ENCODE measurements at places on chromosomes 12 and 14. TPM values are rescaled to one million over a fixed set of nuclear protein-coding genes. Genes with fewer than 3 reads are reported as not detected.
A peak's percentile ranks its signal among the peaks of the same experiment; 100 is the strongest.

The ESPL1 gene
- 83.7 TPM for total RNA-seq

The TMCC3 gene
- 32.6 TPM for total RNA-seq

The HOXC6 gene
- total RNA-seq, result 1.7 TPM

The CMA1 gene
- total RNA-seq, result not detected

The CRIP1 gene
- 41.0 TPM for total RNA-seq

The SMAGP gene
- 23.1 TPM for total RNA-seq

The BMAL2 gene
- total RNA-seq, result 14.0 TPM

GRCh38 chr14:35480119-35480769, 53.7 kb upstream of the INSM2 start:
- no peak overlapping the region for H3K27ac ChIP-seq
- no peaks in the 10 kb centered on the region for H3K36me3 ChIP-seq
- no peak for DNase-seq
- H3K4me1 ChIP-seq, result no peaks in the 10 kb centered on the region
- no peaks in the 10 kb centered on the region for H3K27me3 ChIP-seq
- no peak overlapping the region for H3K4me3 ChIP-seq

- H3K27ac ChIP-seq, result no peak overlapping the region
- H3K4me1 ChIP-seq, result no peaks in the 10 kb centered on the region
- no peaks in the 10 kb centered on the region for H3K36me3 ChIP-seq
These were observed 41.3 kb upstream of the ARID2 start for GRCh38 chr12:45688183-45688582.

GRCh38 chr12:31773223-31773750, 44.5 kb upstream of the AMN1 start:
- no peaks in the 10 kb centered on the region for H3K36me3 ChIP-seq
- H3K27me3 ChIP-seq, result no peaks in the 10 kb centered on the region
- H3K4me1 ChIP-seq, result no peaks in the 10 kb centered on the region
- no peak overlapping the region for H3K27ac ChIP-seq

GRCh38 chr14:91848504-91849001, 18.8 kb downstream of the TC2N start:
- H3K27ac ChIP-seq, result no peak overlapping the region
- no peaks in the 10 kb centered on the region for H3K4me1 ChIP-seq
- H3K36me3 ChIP-seq, result no peaks in the 10 kb centered on the region
- no peak overlapping the region for H3K4me3 ChIP-seq
- H3K27me3 ChIP-seq, result no peaks in the 10 kb centered on the region

DNA sequence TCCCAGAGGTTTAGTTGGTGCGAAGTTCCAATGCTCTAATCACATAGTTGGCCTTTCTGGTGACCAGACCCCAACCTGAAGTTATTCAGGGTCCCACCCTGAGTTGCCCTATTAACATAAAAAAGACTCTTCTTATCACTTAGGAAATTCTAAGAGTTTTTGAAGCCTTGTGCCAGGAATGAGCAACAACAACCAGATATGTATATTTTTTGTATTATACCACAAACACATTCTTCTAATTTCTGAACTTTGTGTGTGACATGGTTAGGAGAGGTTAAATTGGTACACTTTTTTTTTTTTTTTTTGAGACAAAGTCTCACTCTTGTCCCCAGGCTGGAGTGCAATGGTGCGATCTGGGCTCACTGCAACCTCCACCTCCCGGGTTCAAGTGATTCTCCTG, 320.4 kb upstream of the PDE3A start:
- H3K4me1 ChIP-seq, result no peaks in the 10 kb centered on the region
- no peaks in the 10 kb centered on the region for H3K36me3 ChIP-seq
- H3K4me3 ChIP-seq, result no peak overlapping the region
- H3K27me3 ChIP-seq, result no peaks in the 10 kb centered on the region

DNA sequence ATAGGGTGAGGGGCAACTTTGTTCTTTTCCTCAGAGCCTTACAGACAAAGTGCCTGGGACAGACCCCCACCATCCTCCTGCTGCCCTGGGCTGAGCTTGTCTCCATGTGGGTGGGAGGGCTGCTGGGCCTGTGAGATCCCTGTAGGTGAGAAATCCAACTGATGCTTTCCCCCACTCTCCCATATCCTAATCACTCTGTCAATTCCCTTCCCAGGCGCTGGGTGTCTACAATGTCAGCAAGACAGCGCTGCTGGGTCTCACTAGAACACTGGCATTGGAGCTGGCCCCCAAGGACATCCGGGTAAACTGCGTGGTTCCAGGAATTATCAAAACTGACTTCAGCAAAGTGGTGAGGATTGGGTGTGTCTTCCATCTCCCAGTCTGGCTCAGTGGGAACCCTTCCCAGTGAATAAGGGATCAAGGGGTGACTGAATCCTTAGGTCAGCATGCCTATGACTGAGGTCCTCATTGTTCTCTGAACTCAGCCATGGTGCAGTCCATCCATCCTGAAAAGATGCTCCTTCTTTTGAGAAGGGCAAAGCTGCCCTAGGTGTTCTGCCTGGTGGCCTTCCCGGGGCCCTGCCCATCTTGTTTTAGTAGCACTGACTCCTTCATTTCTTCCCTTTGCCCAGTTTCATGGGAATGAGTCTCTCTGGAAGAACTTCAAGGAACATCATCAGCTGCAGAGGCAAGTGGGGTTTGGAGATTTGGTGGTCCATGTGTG, 8.2 kb downstream of the DHRS2 start:
- H3K27ac ChIP-seq, result no peak overlapping the region
- H3K4me1 ChIP-seq, result no peaks in the 10 kb centered on the region
- no peak for DNase-seq
- H3K27me3 ChIP-seq, result no peaks in the 10 kb centered on the region

DNA sequence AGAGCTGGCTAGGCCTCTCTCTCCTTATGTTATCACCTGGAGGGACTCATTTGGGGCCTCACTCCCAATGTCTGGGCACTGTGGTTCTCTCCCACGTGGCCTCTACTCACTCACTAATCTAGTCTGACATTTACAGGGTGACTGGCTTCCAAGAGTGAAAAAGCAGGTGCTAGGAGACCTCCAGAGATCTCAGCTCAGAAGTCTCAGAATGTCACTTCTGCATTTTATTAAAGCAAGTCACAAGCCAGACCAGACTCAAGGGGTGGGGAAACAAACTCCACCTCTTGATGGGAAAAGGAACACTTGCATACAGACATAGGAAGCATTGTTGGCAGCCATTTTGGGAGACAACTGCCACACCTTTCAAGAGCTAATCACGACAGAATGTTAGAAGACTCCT, 175.9 kb downstream of the MON2 start:
- H3K27ac ChIP-seq, result no peak overlapping the region
- H3K36me3 ChIP-seq, result no peaks in the 10 kb centered on the region

GRCh38 chr12:124316257-124316900, 21.5 kb downstream of the RFLNA start:
- H3K27ac ChIP-seq, result no peak overlapping the region
- H3K4me1 ChIP-seq, result no peaks in the 10 kb centered on the region

- no peaks in the 10 kb centered on the region for H3K36me3 ChIP-seq
- DNase-seq, result no peak
- H3K27ac ChIP-seq, result no peak overlapping the region
- no peaks in the 10 kb centered on the region for H3K27me3 ChIP-seq
These were observed 25.3 kb downstream of the AK7 start for GRCh38 chr14:96417254-96417653.

- no peak overlapping the region for H3K4me3 ChIP-seq
- H3K36me3 ChIP-seq, result no peaks in the 10 kb centered on the region
- H3K27me3 ChIP-seq, result no peaks in the 10 kb centered on the region
- no peak overlapping the region for H3K27ac ChIP-seq
- no peaks in the 10 kb centered on the region for H3K4me1 ChIP-seq
These were observed 3.8 kb downstream of the NDRG2 start for GRCh38 chr14:21020977-21021545.

DNA sequence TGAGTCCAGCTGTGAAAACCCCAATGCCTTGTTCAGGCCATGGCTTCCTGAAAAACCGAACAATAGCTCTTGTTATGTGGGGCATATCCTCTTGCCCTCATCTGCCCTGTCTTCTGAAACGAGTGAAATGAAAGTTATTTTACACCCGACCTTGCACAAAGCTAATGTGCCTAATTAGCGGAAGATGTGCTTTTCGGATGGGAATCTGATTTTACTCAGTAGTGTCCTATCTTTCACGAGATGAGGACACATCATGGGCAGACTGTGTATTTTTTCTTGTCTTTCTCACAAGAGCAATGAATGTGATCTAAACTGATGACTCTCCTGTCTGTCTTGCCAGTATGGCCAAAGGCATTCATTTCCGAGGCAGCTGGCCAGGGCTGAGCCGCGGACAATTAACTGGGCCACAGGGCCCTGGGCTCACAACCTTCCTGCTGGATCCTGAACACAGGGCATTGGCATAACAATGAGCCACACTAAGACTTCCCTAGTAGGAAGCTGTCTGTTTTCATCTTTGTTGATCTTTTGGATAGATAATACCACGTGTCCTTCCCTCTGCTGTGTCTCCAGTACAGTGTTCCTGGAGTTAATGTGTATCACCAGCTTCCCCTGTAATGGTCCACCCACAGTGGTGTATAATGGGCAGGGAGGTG, 86.0 kb upstream of the HIF1A start:
- peak overlapping the region; percentile 14 for H3K27ac ChIP-seq
- no peaks in the 10 kb centered on the region for H3K36me3 ChIP-seq
- no peaks in the 10 kb centered on the region for H3K27me3 ChIP-seq
- no peak overlapping the region for H3K4me3 ChIP-seq
- no peak for DNase-seq

DNA sequence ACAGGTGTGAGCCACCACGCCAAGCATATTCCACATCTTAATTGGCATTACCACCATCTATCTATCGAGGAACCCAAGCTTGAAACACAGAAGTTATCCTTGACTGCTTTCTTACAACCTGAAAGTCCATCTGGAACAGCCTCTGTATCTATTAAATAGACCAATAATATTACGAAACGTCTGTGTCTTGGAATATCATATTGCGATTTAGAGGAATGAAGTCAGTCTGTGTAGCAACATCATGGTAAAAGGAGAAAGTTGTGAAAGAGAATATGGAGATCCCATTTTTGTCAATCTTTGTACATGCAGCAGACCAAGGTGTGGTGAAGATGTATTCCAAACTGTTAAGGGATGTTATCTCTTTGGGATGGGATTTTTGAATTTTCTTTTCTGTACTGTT, 25.8 kb upstream of the MAX start:
- no peak overlapping the region for H3K27ac ChIP-seq
- H3K36me3 ChIP-seq, result no peaks in the 10 kb centered on the region
- no peaks in the 10 kb centered on the region for H3K27me3 ChIP-seq

- peak overlapping the region; percentile 42 for H3K4me3 ChIP-seq
- no peak for DNase-seq
- no peaks in the 10 kb centered on the region for H3K36me3 ChIP-seq
- H3K27me3 ChIP-seq, result no peaks in the 10 kb centered on the region
These were observed 438 bp upstream of the EGLN3 start for GRCh38 chr14:33951183-33951840.

- H3K4me1 ChIP-seq, result no peaks in the 10 kb centered on the region
- H3K4me3 ChIP-seq, result no peak overlapping the region
- H3K27me3 ChIP-seq, result no peaks in the 10 kb centered on the region
- DNase-seq, result no peak
- H3K36me3 ChIP-seq, result no peaks in the 10 kb centered on the region
- H3K27ac ChIP-seq, result no peak overlapping the region
These were observed 43.9 kb upstream of the RASSF8 start for GRCh38 chr12:25914551-25914950.

- peaks cover 7% of the 10 kb centered on the region for H3K4me1 ChIP-seq
- peak overlapping the region; percentile 85 for H3K27ac ChIP-seq
- no peaks in the 10 kb centered on the region for H3K27me3 ChIP-seq
- no peaks in the 10 kb centered on the region for H3K36me3 ChIP-seq
- H3K4me3 ChIP-seq, result peak overlapping the region; percentile 64
These were observed 1.8 kb upstream of the PHLDA1 start for GRCh38 chr12:76033081-76034011.

GRCh38 chr14:93834699-93835371, 46.5 kb upstream of the PRIMA1 start:
- H3K4me3 ChIP-seq, result no peak overlapping the region
- DNase-seq, result no peak
- H3K4me1 ChIP-seq, result no peaks in the 10 kb centered on the region
- no peaks in the 10 kb centered on the region for H3K27me3 ChIP-seq
- no peak overlapping the region for H3K27ac ChIP-seq
- no peaks in the 10 kb centered on the region for H3K36me3 ChIP-seq

- no peak for DNase-seq
- no peak overlapping the region for H3K4me3 ChIP-seq
- H3K4me1 ChIP-seq, result peaks cover 16% of the 10 kb centered on the region
- no peaks in the 10 kb centered on the region for H3K36me3 ChIP-seq
These were observed 14.8 kb downstream of the ZBTB39 start for GRCh38 chr12:56991319-56992246.

- no peak overlapping the region for H3K27ac ChIP-seq
- no peaks in the 10 kb centered on the region for H3K4me1 ChIP-seq
- H3K4me3 ChIP-seq, result no peak overlapping the region
- H3K27me3 ChIP-seq, result peaks cover 4% of the 10 kb centered on the region
These were observed 3.8 kb upstream of the ASIC1 start for GRCh38 chr12:50053583-50053982.

DNA sequence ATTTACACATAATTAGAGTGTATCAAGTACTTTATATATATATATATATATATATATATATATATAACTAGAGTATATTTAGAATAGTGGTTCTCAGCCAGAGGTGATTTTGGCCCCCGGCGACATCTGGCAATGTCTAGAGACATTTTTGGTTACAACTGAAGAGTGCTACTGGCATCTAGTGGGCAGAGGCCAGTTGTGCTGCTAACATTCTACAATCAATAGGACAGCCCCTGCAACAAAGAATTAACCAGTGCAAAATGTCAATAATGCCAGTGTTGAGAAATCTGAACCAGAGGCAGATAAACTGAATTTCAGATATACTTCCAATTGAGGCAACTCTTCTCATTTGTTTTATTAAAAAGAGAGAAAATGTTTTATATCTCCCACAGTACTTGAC, 8.9 kb downstream of the GTF2A1 start:
- no peak overlapping the region for H3K27ac ChIP-seq
- no peaks in the 10 kb centered on the region for H3K4me1 ChIP-seq

- no peaks in the 10 kb centered on the region for H3K4me1 ChIP-seq
- no peak overlapping the region for H3K4me3 ChIP-seq
- H3K36me3 ChIP-seq, result no peaks in the 10 kb centered on the region
These were observed 21.3 kb upstream of the RIN3 start for GRCh38 chr14:92492258-92492657.

- peak overlapping the region; percentile 7 for H3K27ac ChIP-seq
- no peak overlapping the region for H3K4me3 ChIP-seq
- DNase-seq, result no peak
- no peaks in the 10 kb centered on the region for H3K27me3 ChIP-seq
- H3K36me3 ChIP-seq, result no peaks in the 10 kb centered on the region
These were observed 72.7 kb downstream of the SPTB start for GRCh38 chr14:64806862-64807495.

DNA sequence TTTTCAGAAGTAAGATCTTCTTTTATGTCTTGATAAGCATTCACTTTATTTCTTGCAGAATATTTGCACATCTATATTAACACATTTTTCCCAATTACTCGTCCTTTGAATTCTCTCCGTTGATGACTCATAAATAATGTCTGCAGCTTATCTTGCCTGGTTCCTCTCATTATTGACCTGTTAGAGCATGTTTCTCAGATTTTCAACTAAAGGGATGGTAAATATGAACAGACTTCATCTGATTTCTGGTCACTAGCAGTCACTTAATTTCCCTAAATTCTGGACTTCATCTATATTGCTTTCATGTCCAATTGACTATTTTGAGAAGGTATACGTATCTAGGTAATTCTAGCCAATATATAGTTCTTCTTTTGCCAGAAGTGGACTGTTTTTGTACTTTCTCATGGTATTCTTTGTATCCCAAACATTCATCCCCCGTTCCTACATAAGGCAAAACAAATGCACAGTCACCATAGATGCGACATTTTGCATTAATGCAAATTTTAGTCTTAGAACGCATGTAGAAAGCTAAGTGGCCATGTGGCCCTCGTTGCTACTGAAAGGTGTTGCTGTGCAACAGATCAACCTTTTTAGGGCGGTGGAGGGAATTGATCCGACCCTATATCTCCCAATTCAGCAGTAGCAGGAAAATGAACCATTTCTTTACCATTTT, 6.2 kb downstream of the PIK3C2G start:
- H3K27ac ChIP-seq, result no peak overlapping the region
- no peaks in the 10 kb centered on the region for H3K4me1 ChIP-seq
- H3K4me3 ChIP-seq, result no peak overlapping the region
- H3K36me3 ChIP-seq, result no peaks in the 10 kb centered on the region
- H3K27me3 ChIP-seq, result no peaks in the 10 kb centered on the region

Measured in Peyer's patch (tissue), 4 donors.